ENCODE measurements at places on chromosomes 13 and 19. TPM values are rescaled to one million over a fixed set of nuclear protein-coding genes. Genes with fewer than 3 reads are reported as not detected.

GRCh38 chr13:110542169-110542796 is 19.2 kb downstream of the RAB20 start:
- no peak for DNase-seq

- no peak for DNase-seq
These were observed 471.0 kb downstream of the OLFM4 start for GRCh38 chr13:53499576-53500133.

DNA sequence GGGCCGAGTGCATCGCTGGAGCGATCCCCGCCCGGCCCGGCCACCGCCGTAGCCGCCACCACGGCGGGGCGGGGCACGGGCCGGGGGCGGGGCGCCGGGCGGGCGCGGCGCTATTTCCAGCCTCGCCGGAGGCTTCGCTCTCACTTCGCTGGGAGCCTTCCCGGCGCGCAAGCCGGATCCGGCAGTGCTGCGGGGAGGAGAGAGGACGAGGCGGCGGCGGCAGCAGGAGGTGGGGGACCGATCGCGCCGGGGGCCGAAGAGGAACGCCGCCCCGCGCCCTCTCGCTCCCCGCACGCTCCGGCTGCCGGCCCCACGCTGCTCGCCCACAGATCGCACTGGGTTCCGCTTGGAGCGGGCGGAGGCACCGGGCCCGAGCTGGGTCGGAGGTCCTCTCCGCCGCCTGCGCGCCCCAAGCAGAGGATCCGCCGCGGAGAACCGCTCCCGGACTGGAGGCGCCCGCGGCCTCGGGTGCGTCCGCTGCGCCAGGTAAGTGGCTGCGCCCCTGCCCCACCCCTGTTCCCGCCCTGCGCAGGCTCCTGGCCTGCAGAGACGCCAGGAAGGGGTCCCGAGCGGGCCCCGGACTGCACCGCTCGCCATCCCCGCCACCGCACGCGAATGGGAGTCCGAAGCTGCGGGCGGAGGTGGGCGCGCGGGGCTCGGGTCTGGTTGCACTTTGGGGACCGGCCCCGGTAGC is at the start of gene CHST8:
TSS of gene CHST8 (plus strand) at position 143 of the 694 bp plus-strand sequence. CDS start 67,309 bp downstream, outside the sequence.
- DNase-seq: no peak

DNA sequence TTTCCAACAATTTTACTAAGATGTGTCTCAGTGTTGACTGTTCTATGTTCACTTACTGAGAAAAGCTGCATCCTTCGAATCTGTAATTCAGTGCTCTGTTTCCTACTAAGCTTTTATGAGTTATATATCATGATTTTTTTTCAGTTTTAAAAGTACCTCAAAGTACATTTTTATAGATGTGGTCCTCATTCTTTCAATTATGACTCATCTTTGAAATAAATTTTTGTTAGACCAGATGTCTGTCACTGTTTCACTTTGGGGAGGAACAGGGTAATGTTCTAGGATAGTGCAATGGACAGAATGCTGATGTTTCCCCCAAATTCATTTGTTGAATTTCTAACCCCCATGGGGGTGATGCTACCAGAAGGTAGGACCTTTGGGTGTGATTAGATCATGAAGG is 74.8 kb downstream of the NALCN start:
- DNase-seq: no peak

GRCh38 chr13:111049791-111050538 is 65.1 kb upstream of the ARHGEF7 start:
- DNase-seq: no peak

DNA sequence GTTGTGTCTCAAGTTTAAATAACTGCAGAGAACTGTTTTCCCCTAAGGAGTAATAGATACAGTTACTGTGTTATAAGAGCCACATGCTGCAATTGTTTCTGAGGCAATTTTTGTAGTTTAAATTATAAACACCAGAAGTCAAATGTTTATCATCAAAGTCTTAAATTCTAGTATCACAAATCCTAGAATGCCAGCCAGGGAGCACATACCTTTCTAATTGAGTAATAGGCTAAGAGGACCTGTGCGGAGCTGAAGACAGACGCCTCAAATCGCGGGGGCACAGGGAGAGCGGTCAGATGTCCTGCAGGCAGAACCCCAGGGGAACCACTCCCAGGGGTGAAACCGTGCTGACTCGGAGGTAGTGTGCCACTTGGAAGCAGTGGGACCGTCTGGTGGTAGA is 65.2 kb upstream of the TNFRSF19 start:
- no peak for DNase-seq

LILRA6 gene
- total RNA-seq: 0.19 TPM

NLRP4 gene
- not detected for total RNA-seq

UBA52 gene
- total RNA-seq: 719 TPM

DAND5 gene
- not detected for total RNA-seq

CCDC70 gene
- not detected for total RNA-seq

CD70 gene
- total RNA-seq: not detected
